ENCODE measurements at places on chromosomes 13 and 19. TPM values are rescaled to one million over a fixed set of nuclear protein-coding genes. Genes with fewer than 3 reads are reported as not detected.

Gene GCDH
- 58.7 TPM for total RNA-seq

GRCh38 chr13:98060282-98060681 is 82.6 kb upstream of the FARP1 start:
- H3K4me3 ChIP-seq: no peak overlapping the region
- no peaks in the 10 kb centered on the region for H3K27me3 ChIP-seq
- DNase-seq: no peak
- peak overlapping the region; percentile 66 for H3K27ac ChIP-seq
- H3K4me1 ChIP-seq: peaks cover 24% of the 10 kb centered on the region

- H3K4me1 ChIP-seq: no peaks in the 10 kb centered on the region
- no peak for DNase-seq
- peaks cover under 1% of the 10 kb centered on the region for H3K36me3 ChIP-seq
- H3K27ac ChIP-seq: no peak overlapping the region
Measured at GRCh38 chr13:113328851-113329250, 31.8 kb downstream of the LAMP1 start.

DNA sequence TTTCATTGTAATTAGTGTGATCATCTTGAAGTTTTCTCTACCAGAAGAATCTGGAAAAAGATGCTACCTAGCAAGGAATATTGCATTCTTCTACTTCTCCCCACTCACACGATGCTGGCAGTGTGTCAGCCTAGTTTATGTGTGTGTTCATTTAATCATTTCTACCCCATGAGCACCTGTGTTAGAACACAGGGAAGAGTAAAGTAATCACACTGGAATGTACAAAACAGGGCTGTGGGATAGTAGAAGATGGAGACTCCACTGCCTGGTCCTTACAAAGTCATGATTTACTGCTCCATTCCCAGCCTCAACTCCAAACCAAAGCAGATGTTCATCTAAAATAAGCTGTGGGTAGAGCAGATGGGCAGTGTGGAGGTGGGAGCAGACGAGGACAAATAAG is 47.7 kb upstream of the RGCC start:
- DNase-seq: no peak
- H3K27me3 ChIP-seq: no peaks in the 10 kb centered on the region
- H3K36me3 ChIP-seq: no peaks in the 10 kb centered on the region

DNA sequence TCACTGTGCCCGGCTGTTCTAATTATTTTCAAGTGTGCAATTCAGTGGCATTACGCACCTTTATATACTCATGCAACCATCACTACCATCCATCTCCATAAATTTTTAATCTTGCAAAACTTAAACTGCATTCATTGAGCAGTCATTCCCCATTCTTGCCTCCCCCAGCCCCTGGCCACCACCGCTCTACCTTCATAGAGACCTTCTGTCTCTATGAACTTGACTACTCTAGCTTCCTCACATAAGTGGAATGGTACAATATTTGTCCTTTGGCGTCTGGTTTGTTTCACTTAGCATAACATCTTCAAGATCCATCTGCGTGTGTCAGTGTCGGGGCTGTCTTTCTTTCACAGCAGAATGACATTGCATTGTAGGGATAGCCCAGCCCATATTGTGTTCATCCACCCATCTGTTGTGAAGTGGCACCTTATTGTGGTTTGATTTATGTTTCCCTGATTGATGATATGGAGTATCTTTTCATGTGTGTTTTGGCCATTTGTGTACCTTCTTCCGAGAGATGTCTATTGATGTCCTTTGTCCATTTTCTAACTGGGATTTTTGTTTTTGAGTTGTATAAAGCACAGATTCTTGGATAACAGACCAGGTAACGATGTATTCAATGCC is 64.8 kb upstream of the FLT1 start:
- H3K4me3 ChIP-seq: no peak overlapping the region
- H3K36me3 ChIP-seq: no peaks in the 10 kb centered on the region
- no peaks in the 10 kb centered on the region for H3K27me3 ChIP-seq
- H3K27ac ChIP-seq: no peak overlapping the region
- H3K4me1 ChIP-seq: peaks cover 20% of the 10 kb centered on the region
